ENCODE measurements at places on chromosomes 12 and 14.

DNA sequence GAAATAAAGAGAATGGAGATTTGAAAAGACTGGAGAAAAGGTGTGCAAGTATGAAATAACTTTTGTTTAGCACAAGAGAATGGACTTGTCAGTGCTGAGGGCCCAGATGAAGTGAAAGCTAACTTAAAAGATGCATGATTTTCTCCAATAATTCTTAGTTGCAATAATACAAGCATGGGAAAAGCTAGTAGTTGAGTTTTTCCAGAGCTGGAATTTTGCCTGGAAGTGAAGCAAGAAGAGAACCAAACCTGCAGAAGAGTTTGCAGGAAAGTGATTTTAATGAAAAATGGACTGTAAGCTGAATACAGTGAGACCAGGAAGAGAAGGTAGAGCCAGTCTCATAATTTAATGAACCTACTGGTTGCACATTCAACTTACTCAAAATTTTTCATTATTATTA is 69.3 kb upstream of the FSCB start:
- H3K4me3 ChIP-seq = no peak overlapping the region
- H3K4me1 ChIP-seq = no peaks in the 10 kb centered on the region
- no peak for DNase-seq
- H3K36me3 ChIP-seq = no peaks in the 10 kb centered on the region
- no peaks in the 10 kb centered on the region for H3K27me3 ChIP-seq

DNA sequence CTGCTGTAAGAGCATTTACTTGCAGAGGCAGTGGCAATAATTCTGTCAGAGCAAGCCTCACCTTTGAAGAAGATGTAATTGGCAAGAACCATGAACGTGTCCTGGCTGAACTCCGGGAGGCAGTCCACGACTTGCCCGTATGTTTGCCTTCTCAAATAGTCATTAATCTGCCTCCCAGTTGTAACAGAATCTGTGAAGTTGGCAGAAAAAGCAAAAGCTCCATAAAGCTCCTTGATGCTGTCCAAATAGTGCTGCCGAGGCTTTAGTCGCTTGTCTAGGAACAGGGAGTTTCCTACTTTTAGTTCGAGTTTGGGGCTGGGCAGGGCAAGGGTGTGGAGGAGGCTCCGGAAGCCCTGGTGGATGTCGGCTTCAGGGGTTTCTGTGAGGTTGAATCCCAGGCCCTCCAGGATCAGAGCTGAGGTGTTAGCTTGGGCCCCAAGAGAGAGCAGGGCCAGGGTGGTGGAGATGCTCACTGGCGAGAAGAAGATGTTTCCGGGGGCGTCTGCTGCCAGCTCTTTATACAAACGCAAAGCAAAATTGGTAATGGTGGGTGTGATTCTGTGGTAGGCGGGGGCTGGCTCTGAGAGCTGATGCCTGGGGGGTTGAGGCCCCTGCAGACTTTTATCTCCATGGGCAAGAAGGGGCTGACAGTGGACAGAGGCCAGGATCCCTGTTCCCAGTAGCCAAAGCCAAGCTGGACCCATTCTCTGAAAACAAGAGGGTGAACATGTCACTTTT is 4.4 kb downstream of the SERPINA11 start:
- H3K27me3 ChIP-seq = peaks cover 44% of the 10 kb centered on the region
- H3K27ac ChIP-seq = no peak overlapping the region
- DNase-seq = no peak
- H3K4me1 ChIP-seq = no peaks in the 10 kb centered on the region
- H3K4me3 ChIP-seq = no peak overlapping the region
- no peaks in the 10 kb centered on the region for H3K36me3 ChIP-seq

DNA sequence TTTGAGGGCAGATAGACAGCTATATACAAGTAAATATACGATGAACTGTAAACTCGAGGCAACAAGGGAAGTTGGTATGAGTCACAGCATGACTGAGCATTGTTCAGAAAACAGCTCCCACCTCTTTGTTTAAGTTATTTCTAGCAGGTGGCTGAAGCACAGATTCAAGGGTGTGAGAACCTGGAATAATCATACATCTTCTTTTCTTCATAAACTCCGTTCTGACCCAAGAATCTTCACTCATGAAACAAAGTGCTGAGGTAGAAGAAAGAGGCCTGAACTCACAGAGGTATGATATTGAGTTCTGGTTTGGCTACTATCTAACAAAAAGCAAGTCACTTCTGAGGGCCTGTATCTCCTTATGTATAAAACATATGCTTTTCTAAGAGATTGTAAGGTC is 364.1 kb upstream of the KITLG start:
- no peaks in the 10 kb centered on the region for H3K36me3 ChIP-seq
- H3K4me3 ChIP-seq = no peak overlapping the region
- peaks cover 17% of the 10 kb centered on the region for H3K4me1 ChIP-seq
- H3K27ac ChIP-seq = peak overlapping the region; percentile 67

GRCh38 chr12:47947341-47947740 is 16.1 kb upstream of the TMEM106C start:
- DNase-seq = no peak
- no peaks in the 10 kb centered on the region for H3K27me3 ChIP-seq
- H3K27ac ChIP-seq = no peak overlapping the region

DNA sequence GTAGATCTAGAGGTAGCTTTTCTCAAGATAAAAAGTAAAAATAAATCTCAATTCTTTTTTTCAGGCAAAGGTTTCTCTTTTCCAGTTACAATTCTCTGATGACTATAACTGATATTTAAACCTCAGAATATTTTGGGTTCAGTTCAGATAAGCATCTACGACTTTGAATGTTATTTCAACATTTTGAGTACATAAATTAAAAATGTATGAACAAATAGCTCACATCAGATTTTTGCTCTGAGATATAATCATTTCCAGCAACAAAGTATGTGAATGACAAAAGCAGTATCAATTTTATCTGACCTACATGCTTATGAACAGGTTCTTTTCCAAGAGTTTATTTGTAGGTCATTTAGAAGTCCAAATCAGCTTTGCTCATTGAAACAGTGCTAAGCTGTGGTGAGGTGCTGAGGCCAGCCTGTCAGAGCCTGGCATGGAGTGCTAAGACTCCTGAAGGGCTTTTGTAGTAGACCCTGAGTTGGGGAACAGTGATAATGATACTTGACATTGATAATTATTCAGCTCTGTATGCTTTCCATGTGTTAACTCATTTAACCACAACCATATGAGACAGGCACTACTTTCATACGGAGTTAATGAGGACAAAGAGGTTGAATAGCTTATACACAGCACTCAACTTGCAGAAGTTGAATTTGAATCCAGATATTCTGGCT is 205.0 kb upstream of the DCN start:
- H3K27me3 ChIP-seq = no peaks in the 10 kb centered on the region
- no peaks in the 10 kb centered on the region for H3K36me3 ChIP-seq
- DNase-seq = no peak
- no peaks in the 10 kb centered on the region for H3K4me1 ChIP-seq
- H3K27ac ChIP-seq = peak overlapping the region; percentile 60

GRCh38 chr14:93173943-93174395 is 10.7 kb downstream of the MOAP1 start:
- no peaks in the 10 kb centered on the region for H3K36me3 ChIP-seq
- no peak overlapping the region for H3K27ac ChIP-seq
- H3K4me3 ChIP-seq = no peak overlapping the region
- no peak for DNase-seq
- H3K27me3 ChIP-seq = no peaks in the 10 kb centered on the region

GRCh38 chr12:127830065-127830460 is 436.9 kb upstream of the TMEM132C start:
- no peaks in the 10 kb centered on the region for H3K27me3 ChIP-seq
- H3K4me3 ChIP-seq = no peak overlapping the region
- DNase-seq = no peak
- no peaks in the 10 kb centered on the region for H3K36me3 ChIP-seq
- H3K27ac ChIP-seq = no peak overlapping the region

DNA sequence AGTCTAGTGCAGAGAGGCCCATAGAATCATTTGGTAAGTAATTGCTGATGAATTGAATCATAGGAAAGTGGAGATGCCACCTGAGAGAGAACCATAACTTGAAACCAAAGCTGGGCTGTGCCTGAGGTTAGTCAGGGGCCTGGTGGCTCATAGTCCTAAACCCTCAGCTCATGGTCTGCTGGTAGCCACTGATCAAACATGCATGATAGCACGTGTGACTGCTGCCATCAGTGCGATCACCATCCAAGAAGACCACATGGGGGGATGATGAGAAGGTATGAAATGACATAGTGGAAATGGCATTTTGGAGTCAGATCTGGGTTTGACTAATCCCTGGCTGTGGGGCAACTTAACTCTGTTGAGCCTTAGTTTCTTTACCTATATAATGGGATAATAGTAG is 190.5 kb downstream of the CACNA1C start:
- no peak overlapping the region for H3K27ac ChIP-seq
- no peak for DNase-seq
- H3K27me3 ChIP-seq = no peaks in the 10 kb centered on the region
- no peaks in the 10 kb centered on the region for H3K36me3 ChIP-seq
- no peak overlapping the region for H3K4me3 ChIP-seq

DNA sequence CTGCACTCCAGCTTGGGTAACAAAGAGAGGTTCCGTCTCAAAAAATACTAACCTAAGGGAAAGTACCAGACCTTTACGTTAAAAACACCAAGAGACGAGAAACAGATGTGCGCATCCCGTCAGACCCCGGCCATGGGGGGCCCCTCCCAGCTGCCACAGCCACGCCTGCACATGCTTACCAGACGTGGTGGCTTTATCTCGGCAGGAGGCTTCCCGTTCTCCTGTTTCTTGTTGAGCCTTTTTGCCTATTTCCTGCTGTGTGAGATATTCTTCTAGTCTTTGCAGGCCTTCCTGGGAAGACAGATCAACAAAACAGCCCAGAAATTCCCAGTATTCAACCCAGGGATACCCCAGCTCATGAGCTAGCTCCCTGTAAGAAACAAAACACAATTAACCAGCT is 23.6 kb downstream of the PGAM5 start:
- no peak for DNase-seq
- no peaks in the 10 kb centered on the region for H3K4me1 ChIP-seq
- no peak overlapping the region for H3K27ac ChIP-seq
- H3K36me3 ChIP-seq = peaks cover 96% of the 10 kb centered on the region
- no peak overlapping the region for H3K4me3 ChIP-seq
- no peaks in the 10 kb centered on the region for H3K27me3 ChIP-seq

- no peak overlapping the region for H3K27ac ChIP-seq
- H3K27me3 ChIP-seq = no peaks in the 10 kb centered on the region
- peaks cover 26% of the 10 kb centered on the region for H3K4me1 ChIP-seq
- peak overlapping the region; percentile 81 for H3K4me3 ChIP-seq
Measured at GRCh38 chr12:124389138-124389724, 94.3 kb downstream of the RFLNA start.

DNA sequence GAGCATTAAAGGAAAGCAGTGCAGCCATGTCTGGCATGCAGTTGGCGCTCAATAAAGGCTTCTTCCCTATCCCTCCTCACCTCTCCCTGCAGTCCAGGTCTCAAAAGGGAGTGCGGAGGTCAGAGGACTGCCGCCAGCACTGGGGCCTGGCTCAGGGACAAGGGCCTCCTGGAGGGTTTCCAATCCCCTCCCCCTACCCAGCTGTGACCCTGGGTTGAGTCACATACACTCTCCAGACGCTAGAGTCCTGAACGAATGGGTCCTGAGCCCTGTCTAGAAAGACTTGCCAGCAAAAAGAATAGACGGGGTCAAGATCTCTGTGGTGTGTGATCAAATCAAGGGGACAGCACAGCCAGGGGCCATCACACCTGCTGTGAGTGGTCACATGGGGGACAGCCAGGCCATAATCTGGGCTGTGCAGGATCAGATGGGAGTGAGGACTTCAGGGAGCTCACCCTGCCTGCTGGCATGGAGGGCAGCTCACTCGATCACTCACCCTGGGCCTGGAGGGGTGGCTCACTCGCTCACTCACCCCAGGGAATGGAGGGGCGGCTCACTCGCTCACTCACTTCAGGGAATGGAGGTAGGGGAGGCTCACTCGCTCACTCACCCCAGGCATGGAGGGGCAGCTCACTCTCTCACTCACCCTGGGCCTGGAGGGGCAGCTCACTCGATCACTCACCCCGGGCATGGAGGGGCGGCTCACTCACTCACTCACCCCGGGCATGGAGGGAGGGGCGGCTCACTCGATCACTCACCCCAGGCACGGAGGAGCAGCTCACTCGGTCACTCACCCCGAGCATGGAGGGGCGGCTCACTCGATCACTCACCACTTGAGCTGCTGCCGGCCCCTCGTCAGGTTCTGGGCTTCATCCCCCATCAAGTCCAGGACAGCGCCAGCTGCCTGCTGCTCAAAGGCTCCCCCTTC is 12.8 kb downstream of the CFAP73 start:
- peaks cover 68% of the 10 kb centered on the region for H3K36me3 ChIP-seq
- no peak overlapping the region for H3K27ac ChIP-seq
- H3K27me3 ChIP-seq = no peaks in the 10 kb centered on the region
- no peak overlapping the region for H3K4me3 ChIP-seq
- peaks cover 11% of the 10 kb centered on the region for H3K4me1 ChIP-seq

DNA sequence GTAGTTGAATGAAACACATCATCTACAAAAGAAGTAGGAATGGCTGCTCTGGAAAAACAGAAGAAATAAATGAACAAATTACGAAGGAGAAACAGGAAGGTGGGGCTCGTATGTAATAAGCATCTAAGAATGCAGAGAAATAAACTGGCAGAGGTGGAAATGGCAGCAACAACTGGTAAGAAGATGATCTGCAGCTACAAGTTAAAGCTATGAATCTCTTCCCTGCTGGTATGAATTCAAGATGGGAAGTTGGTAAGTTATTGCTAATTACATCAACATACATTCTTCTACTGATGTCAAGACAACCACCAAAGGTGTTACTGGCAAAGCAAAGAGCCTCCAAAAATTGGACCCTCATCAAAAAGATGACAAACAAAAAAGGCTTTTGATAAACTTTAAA is 59.8 kb downstream of the HECTD4 start:
- H3K4me1 ChIP-seq = peaks cover 10% of the 10 kb centered on the region
- no peak for DNase-seq
- peaks cover 8% of the 10 kb centered on the region for H3K36me3 ChIP-seq
- no peak overlapping the region for H3K27ac ChIP-seq
- H3K4me3 ChIP-seq = no peak overlapping the region
